ENCODE measurements at places on chromosomes 1 and 21.

DNA sequence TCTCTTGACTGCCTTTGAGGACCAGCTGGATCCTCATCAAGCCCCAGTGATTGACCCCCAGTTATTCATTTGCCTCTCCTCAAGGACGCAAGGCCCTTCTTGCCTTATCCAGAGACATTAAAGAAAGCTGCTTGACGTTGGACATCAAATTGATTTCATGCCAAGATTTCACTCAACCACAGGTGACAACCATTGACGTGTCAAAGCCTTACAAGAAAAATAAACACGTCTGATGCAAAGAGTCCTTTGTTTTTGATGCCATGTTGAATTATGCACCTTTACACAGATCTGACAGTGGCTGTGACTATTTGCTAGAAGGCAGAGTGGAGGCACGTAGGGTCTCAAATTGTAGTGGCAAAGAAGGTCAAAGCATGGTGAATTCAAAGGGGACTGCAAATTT, 666.2 kb upstream of the CAMK1G start:
- DNase-seq, result no peak

DNA sequence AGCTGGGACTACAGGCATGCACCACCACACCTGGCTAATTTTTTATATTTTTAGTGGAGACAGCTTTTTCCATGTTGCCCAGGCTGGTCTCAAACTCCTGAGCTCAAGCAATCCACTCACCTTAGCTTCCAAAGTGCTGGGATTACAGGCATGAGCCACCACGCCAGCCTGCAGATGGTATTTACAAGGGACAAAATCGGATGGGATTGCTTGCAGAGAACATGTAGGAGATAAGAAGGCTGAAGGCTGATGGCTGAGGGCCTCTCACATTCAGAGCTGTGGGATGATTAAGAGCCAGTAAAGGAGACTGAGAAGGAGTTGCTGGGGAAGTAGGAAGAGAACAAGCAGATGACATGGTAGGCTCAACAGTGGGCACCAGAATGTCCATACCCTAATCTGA, 24.0 kb upstream of the QSOX1 start:
- no peak for DNase-seq

DNA sequence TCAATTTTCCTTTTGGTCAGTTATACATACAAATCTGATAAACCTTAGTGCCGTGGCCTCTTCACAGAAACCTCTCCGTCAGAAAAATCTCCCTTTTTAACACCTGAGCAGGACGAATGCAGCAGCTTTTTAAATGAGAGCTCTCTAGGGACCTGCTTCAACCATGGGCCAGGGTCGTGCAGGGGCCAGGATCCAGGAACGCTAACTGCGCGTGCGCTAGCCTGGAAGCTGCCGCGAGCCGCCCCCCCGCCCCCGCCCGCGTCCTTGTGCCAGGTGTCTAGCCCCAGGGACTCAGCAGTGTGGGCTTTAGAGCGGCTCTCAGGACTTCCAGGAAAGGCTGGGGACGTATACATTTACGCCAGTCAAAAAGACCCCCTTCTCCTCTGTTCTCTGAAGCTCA, 136.8 kb upstream of the FMN2 start:
- no peak for DNase-seq

DNA sequence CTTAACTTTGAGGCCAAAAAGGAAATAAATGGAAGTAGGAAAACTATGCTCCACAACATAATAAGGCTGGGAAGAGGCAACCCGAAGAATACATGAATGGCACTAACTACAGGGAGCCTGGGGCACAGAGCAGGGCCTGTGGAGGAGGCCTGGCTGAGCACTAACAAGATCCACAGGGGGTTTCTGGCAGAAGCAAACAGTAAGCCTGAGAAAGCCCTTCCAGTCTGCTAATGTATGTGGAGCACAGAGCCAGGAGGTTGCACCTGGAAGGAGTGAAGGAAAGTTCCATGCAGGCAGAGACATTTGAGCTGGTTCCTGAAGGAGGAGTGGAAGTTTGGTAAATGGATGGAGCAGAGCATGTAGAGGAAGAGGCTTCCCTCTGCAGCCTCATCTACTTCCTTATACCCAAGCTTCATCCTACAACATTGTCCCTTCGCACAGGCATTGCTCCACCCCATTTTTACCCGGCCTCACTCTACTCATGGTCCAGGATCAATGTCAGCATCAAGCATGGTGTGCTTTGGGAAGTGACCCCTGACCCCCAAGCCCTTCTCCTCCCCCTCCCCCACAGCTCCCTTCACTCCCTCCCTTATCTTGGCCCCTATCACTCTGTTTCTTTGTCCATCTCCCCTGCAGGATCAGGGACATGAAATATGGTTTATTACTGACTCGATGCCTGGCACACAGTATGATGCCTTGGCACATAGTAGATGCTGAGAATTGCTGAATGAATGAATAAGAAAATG, 23.3 kb downstream of the SHISA4 start:
- DNase-seq, result no peak

GRCh38 chr1:212186427-212187207, 98.6 kb upstream of the PPP2R5A start:
- DNase-seq, result no peak

All from mesenteric fat pad (tissue), 1 donor.